GM12891 (cell line): ENCODE measurements at places on chromosomes 5 and 9.

DNA sequence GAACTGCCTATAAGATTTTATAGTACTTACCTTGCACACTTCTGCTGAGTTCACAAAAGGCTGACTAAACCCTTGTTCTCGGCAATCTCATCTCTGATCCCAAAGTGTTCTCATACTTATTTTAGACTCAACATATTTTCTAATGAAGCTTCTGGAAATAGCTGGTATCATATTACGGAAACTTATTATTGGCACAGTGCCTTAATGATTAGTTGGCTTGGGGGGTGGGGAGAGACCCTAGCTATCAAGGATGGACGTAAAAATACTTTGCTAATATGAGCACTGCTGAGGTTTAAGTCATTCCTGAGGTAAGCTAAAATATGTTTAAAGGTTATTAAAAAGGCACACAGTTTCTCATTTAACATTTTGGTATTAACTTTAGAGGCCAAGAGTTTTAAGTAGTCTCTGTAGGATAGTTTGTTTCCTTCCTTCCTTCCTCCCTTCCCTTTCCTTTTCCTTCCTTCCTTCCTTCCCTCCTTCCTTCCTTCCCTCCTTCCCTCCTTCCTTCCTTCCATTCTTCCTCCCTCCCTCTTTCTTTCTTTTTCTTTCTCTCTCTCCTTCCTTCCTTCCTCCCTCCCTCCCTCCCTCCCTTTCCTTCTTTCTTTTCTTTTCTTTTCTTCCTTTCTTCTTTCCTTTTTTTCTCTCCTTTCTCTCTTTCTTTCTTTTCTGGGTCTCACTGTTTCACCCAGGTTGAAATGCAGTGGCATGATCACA, 31.5 kb downstream of the ZSWIM6 start:
- DNase-seq, result no peak

DNA sequence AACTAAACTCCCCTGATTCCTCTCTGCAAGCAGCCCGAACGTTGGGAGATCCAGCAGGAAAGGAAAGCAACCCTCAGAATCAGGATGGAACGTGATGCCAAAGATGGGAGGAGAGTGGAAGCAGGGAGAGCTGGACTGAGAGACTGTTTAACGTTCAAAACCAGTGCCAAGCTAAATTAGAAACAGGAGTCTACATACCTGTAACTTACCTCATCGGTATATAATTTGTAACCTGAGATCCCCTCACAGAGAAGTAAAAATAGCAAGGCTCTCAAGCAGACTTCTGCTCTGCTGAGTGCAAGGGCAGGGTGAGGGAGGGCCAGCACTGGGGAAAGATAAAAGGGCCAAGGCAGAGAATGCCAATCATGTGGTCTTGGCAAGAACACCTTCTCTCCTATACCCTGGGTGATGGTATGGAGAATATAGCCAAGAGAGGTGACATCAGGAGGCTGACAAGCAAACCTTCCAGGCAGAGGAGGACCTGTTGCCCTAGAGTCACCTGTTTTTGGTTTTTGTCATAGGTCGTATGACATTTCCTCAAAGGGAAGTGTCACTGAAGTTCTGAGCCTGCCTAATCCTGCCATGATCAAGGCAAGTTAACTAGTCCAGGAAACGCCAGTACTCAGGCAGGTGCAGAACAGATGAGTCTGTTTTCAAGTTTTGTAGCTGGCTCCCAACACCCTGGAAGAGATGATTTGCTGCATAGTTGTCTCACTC, 472.0 kb downstream of the NFIB start:
- DNase-seq, result no peak

GRCh38 chr5:139492700-139493192, 10.2 kb upstream of the STING1 start:
- no peak for DNase-seq

DNA sequence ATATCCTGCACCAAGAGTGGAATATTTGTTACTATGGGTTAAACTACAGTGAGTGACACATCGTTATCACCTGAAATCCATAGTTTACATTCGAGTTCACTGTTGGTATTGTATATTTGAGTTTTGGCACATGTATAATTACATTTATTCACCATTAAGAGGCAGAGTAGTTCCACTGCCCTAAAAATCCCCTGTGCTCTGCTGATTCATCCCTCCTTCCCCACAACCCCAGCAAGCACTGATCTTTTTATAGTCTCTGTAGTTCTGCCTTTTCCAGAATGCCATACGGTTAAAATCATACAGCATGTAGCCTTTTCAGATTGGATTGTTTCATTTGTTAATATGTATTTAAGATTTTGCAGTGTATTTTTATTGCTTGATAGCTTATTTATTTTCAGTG, 495.2 kb downstream of the DIRAS2 start:
- no peak for DNase-seq

DNA sequence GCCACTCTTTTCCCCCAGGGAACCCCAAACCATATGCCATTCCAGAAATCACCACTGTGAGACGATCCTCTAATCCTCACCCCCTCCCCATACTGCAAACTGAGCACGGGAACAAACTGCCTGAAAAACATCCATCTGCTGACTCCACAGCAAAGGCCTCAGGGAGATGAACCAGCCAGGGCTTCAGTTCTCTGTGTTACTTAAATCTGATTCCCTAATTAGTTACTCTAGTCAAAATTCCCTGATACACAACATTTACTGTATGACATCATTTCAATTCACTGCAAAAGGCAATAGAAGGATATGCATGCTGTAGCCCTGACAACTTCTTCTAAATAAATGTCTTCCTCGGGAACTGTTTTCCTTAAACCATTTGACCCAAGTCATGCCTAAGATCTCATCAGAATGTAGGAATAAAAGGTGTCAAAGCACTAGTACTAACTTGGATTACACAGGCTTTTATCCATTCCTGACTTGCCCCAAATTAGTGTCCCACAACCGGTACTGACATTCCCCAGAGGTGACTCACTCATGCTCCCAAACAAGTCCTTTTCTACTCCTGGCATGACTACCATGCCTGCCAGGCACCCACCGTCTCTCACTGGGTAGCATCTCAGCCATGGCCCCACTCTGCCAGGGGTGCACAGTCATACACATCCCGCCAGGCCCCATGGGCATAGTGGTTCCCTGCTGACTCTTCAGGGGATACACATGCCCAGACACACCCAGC, 35.0 kb downstream of the MTX3 start:
- DNase-seq, result no peak

DNA sequence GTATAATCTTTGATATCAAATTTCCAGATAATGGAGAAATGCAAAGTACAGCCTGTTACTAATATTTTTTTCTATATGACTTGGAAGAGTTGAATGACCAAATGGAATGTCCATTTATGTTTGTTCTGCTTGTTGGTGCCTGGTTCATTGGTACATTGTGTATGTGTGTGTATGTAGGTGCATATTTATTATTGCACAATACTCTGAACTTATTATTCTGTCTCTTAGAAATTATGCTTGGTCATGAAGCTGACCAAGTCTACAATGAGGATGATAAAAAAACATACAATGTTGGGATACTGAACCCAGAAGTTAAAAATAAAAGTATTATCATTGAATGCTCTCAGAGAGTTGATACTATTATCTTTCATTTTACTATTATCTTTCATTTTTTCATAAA, 706.3 kb downstream of the KCTD16 start:
- DNase-seq, result no peak

DNA sequence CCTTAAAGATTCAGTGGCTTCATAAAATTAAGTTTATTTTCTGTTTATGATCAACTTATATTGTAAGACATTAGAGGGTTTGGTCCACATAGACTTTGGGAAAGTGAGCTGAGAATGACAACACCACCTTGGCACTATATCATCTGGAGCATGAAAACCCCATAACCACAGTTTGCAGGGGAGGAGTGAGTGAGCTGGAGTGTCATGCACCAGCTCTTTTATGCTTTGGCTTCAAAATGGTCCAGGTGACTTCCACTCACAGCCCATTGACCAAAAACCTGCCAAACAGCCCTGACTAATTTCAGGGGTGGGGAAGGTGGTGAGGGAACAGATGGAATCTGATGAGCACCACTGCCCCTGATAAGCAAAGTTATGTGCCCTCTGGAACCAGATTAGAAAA, 295.8 kb downstream of the DMRTA1 start:
- no peak for DNase-seq

- DNase-seq, result peak; percentile 9
Measured at GRCh38 chr5:54249210-54250028, 61.0 kb downstream of the ARL15 start.

GRCh38 chr5:170750791-170751190, 32.7 kb upstream of the GABRP start:
- no peak for DNase-seq

- DNase-seq, result no peak
Measured at GRCh38 chr5:146884066-146884626, 5.6 kb upstream of the PPP2R2B start.
